ENCODE measurements at places on chromosomes 16 and 17. TPM values are rescaled to one million over a fixed set of nuclear protein-coding genes. Genes with fewer than 3 reads are reported as not detected.

Gene NCBP3
- 5.7 TPM for polyA plus RNA-seq

DNA sequence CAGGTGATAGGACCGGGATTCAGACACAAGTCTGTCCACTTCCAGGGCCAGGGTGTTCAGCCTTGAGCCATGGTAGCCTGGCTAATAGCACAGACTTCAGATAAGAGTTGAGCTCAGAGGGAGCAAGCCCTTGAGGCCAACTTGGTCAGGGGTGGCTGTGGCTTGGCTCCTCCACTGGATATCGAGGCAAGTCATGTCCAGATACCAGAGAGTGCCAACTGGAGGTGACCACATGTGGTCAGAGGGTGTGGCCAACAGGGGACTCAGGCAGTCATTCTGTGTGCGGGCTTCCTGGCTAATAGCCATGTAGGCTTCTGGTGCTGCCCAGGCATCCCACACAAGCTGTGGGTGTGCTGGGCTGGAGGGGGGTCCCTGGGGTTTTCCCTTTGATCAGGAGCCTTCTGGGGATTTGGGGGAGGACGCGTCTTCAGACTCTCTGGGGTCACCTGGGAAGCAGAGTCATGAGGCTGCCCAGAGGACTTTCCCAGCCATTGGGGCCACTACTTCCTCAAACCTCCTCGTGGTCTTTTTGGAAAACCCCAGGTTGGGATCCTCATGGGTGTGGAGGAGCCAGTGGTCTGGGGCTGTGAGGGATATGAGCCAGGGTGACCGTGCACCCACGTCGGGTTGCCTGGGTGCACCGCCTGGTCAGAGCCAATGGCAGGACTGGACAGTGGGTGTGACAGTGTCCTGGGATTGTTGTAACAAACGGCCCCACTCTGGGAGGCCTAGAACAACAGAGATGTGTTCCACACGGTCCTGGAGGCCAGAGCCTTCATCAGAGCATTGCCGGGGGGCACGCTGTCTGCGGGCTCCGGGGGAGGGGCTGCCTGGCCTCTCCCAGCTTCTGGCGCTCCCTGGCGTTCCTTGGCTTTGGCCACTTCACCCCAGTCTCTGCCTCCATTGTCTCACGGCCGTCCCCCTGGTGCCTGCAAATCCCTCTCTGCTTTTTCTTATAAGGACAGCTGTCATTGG, 25.0 kb downstream of the COX4I1 start:
- no peak overlapping the region for H3K4me3 ChIP-seq
- H3K27me3 ChIP-seq: peaks cover 11% of the 10 kb centered on the region
- no peak for DNase-seq
- H3K4me1 ChIP-seq: peaks cover 18% of the 10 kb centered on the region
- no peak overlapping the region for H3K27ac ChIP-seq
- H3K36me3 ChIP-seq: no peaks in the 10 kb centered on the region

GRCh38 chr16:11225677-11226549, 30.1 kb downstream of the SOCS1 start:
- no peaks in the 10 kb centered on the region for H3K36me3 ChIP-seq
- peaks cover 37% of the 10 kb centered on the region for H3K4me1 ChIP-seq
- H3K27me3 ChIP-seq: no peaks in the 10 kb centered on the region
- DNase-seq: no peak

Gene C17orf78
- not detected for polyA plus RNA-seq

DNA sequence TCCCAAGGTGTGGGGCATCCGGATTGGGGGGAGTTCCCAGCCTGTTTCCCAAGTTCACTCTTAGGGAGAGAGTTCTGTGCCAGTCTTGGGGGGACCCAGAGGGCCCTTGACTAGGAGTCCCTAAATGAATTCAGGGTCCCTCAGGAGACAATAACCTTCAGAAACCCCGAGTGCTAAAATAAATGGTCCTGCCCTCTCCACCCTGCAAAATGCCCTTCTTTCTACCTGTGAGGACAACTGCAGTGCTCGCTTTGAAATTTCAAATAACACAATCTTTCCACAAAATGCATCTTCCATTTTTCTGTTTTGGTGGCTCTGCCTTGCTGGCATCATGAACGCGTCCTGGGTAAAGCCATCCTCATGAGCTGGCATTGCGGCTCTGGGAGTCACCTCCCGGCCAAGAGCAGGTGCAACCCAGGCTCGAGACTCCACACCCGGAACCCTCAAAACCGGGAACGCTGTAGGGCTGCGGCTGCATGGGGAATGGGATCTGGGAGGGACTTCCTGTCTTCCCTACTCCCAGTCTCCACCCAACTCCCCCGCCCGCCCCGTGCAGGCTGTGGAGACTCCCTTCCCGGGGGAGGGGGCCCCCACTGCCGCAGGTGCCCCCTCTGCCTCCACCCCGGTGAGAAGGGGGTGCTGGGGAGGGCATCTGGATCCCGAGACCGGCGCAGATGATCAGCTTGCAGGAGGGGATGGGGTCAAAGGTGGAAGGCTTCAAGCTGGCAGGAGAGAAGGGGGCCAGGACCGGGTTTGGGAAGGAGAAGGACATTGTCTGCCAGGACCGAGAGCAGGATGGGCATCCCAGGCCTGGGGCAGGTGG, at the start of gene ZNF205:
ZNF205 (plus strand) TSS at position 529 of the 823 bp plus-strand sequence. CDS start 845 bp downstream, outside the sequence.
- peaks cover 1% of the 10 kb centered on the region for H3K4me1 ChIP-seq
- H3K27ac ChIP-seq: no peak within 1 kb of the TSS
- no peak within 1 kb of the TSS for H3K4me3 ChIP-seq

DNA sequence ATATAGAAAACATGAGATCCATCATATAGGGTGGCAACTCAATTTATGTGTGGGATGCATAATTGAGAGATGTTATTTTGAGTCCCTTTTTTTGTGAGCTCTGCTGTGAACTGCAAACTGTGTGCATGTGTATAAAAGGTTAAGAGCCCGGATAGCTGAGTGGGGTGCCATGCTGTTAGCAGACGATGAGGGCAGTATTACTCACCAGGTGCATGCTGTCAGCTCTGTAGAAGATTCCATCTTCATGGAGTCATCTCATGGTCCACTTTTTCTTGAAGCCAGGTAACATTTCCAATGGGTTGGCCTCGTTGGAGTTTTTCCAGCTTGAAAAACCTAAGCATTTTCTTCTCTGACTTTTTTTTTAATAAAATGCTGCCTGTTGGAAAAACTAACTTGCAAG, 43.0 kb upstream of the RHBDL3 start:
- no peak for DNase-seq
- no peak overlapping the region for H3K27ac ChIP-seq
- peaks cover 18% of the 10 kb centered on the region for H3K36me3 ChIP-seq
- no peak overlapping the region for H3K4me3 ChIP-seq
- H3K4me1 ChIP-seq: no peaks in the 10 kb centered on the region

DNA sequence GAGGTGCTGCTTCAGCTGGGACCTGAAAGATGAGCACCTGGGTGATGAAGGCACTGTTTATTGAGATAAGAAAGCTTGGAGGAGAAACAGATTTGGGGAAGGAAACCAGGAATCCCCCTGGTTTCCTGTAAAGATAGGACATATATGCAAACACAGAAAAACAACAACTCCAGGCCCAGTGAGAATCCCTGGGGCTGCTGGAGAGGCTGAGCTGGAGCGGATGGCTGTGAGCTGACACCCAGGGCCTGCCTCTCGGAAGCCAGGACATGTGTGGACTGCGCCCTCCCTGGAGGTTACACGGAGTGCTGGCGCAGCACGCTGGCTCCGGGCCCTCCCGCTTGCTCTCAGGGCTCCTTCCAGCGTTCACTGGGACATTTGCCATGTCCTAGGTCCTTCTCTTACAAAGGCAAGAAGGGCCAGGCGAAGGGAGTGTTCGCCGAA, 57.5 kb downstream of the CYB5B start:
- peaks cover 5% of the 10 kb centered on the region for H3K36me3 ChIP-seq
- H3K27me3 ChIP-seq: no peaks in the 10 kb centered on the region
- DNase-seq: no peak
- H3K27ac ChIP-seq: peak overlapping the region; percentile 4
- H3K4me1 ChIP-seq: no peaks in the 10 kb centered on the region
- H3K4me3 ChIP-seq: no peak overlapping the region

DNA sequence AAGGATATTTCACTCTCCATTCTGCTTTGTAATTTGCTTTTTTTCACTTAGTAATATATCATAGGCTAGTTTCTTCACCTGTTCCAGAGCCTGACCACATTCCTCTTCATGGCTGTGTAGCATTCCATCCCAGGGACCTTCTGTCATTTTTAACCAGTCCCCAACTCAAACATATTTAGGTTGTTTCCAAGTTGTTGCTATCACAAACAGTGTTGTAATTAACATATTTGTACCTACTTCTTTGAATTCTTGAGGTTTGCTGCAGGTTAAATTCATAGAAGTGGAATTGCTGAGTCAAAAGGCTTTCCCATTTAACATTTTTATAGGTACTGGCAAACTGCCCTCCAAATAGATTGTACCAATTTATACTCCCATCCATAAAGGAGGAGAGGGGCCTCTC, 65.1 kb upstream of the MED9 start:
- peaks cover 6% of the 10 kb centered on the region for H3K27me3 ChIP-seq
- H3K4me1 ChIP-seq: peaks cover 10% of the 10 kb centered on the region
- no peaks in the 10 kb centered on the region for H3K36me3 ChIP-seq

DNA sequence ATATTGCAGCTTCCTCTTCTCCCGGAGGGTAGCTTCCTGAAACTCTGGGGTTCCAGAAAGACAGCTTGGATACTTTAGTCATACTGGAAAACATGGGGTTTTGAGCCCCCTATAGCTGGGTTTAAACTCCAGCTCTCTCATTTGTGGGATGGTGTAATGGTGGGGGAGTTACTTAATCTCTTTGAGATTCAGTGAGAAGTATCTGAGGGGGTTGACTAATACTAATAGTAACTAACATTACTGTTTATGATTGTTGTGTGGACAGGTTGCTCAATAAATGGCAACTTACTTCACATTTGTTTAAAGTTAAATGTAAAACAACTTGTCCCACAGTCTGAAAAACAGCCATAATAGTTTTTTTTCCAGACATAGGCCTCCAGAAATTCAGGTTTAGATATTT, 5.1 kb upstream of the SUZ12 start:
- no peaks in the 10 kb centered on the region for H3K4me1 ChIP-seq
- DNase-seq: no peak
- no peak overlapping the region for H3K4me3 ChIP-seq
- no peak overlapping the region for H3K27ac ChIP-seq

GRCh38 chr16:50386139-50386538, 17.4 kb upstream of the BRD7 start:
- H3K27me3 ChIP-seq: peaks cover 5% of the 10 kb centered on the region
- no peak overlapping the region for H3K27ac ChIP-seq
- no peak for DNase-seq
- peaks cover 3% of the 10 kb centered on the region for H3K4me1 ChIP-seq
- no peaks in the 10 kb centered on the region for H3K36me3 ChIP-seq

GRCh38 chr16:72612718-72613117, 435.2 kb downstream of the ZFHX3 start:
- DNase-seq: no peak
- H3K27me3 ChIP-seq: no peaks in the 10 kb centered on the region
- H3K27ac ChIP-seq: no peak overlapping the region

DNA sequence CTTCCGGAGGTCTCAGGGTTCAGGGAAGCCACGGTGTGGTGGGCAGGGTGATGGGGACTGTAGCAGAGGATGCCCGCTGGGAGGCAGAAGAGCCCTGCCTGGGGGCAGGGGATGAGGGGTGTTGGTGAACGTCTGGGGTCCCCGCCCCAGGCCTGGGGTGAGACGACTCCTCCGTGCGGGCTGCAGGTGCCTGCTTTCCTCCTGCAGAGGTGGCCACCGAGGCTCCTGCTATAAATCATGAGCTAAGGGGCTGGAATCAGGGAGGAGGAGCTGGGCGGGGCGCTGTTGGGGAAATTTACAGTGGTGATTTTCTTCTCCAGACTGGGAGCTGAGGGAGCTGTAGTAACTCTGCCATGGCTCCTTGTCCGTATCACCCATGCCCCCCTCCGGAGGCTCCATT, 167.0 kb downstream of the MRM1 start:
- no peaks in the 10 kb centered on the region for H3K36me3 ChIP-seq
- peaks cover 4% of the 10 kb centered on the region for H3K4me1 ChIP-seq
- no peak overlapping the region for H3K4me3 ChIP-seq

Gene NDE1
- 3.8 TPM for polyA plus RNA-seq

Gene TEX19
- not detected for polyA plus RNA-seq

Gene ALOXE3
- not detected for polyA plus RNA-seq

DNA sequence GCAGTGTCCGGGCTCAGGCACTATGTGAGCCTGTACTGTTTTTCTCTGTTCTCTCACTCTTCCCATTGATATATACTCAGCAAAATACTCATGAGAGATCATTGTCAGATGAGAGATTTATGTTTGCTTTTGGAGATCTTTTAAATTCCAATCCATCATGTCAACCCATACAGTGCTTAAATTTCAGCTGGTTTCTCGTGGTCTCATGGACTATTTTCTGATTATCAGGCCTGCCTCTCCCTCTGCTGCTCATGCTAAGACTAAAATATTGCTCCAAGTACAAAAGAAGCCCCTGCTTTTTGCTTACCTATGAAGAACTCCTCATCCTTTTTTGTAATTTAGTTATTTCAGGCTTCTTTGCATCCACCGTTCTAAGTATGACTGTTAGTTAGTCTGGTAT, 547.2 kb downstream of the KCNJ2 start:
- DNase-seq: no peak
- no peaks in the 10 kb centered on the region for H3K4me1 ChIP-seq
- no peaks in the 10 kb centered on the region for H3K27me3 ChIP-seq
- no peaks in the 10 kb centered on the region for H3K36me3 ChIP-seq
- no peak overlapping the region for H3K4me3 ChIP-seq
- H3K27ac ChIP-seq: no peak overlapping the region

Gene SCGB1C2
- not detected for polyA plus RNA-seq

GRCh38 chr17:58325289-58325726, 3.3 kb downstream of the TSPOAP1 start:
- H3K27me3 ChIP-seq: peaks cover 24% of the 10 kb centered on the region
- DNase-seq: no peak
- H3K4me3 ChIP-seq: peak overlapping the region; percentile 85
- peaks cover 23% of the 10 kb centered on the region for H3K36me3 ChIP-seq
- peaks cover 80% of the 10 kb centered on the region for H3K4me1 ChIP-seq
- H3K27ac ChIP-seq: peak overlapping the region; percentile 82

Gene PRSS22
- not detected for polyA plus RNA-seq

Gene CCL7
- not detected for polyA plus RNA-seq

Gene RSL1D1
- 206 TPM for polyA plus RNA-seq

GRCh38 chr17:38613981-38614779, 8.4 kb upstream of the SRCIN1 start:
- H3K36me3 ChIP-seq: no peaks in the 10 kb centered on the region
- DNase-seq: no peak
- H3K4me3 ChIP-seq: no peak overlapping the region
- H3K27me3 ChIP-seq: peaks cover 9% of the 10 kb centered on the region

Gene TBC1D3
- polyA plus RNA-seq: not detected

- no peak for DNase-seq
- H3K4me3 ChIP-seq: no peak overlapping the region
- no peak overlapping the region for H3K27ac ChIP-seq
- peaks cover 6% of the 10 kb centered on the region for H3K4me1 ChIP-seq
Measured at GRCh38 chr16:87201790-87202189, 115.4 kb downstream of the C16orf95 start.

DNA sequence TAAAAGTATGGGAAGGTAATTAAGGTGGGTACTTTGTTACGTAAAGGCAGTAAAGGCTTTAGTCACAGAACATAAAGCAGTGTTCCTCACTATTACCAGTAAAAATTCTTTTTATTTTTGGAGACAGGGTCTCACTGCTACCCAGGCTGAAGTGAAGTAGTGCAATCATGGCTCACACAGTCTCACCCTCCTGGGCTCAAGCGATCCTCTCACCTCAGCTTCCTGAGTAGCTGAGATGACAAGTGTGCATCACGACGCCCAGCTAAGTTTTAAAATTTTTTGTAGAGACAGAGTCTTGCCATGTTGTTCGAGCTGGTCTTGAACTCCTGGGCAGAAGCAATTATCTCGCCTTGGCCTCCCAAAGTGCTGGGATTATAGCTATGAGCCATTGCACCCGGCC, 80.5 kb downstream of the CREBBP start:
- peak overlapping the region; percentile 33 for H3K4me3 ChIP-seq
- no peaks in the 10 kb centered on the region for H3K27me3 ChIP-seq
- peaks cover 93% of the 10 kb centered on the region for H3K4me1 ChIP-seq
- no peaks in the 10 kb centered on the region for H3K36me3 ChIP-seq
- no peak for DNase-seq

Gene CCDC40
- not detected for polyA plus RNA-seq
